ENCODE measurements at places on chromosomes 4 and X.

DNA sequence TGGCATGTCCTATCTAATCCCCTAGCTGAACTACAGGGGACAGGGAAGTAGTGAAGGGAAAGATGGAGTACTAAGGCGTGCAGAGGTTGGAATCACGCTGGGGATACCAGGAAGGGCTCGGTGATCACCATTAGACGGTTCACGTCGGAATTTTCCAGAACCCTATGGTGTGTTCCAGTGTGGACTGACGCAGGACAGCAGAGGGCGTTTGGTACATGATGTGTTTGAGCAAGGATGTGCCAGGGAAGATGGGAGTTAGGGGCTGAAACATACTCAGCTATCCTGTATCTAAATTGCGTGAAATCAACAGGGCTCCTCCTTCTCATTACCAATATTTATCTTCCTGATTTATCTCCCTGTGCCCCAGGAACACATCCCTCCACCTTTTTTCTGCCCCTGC is 33.7 kb downstream of the PRPS2 start:
- no peak for DNase-seq

DNA sequence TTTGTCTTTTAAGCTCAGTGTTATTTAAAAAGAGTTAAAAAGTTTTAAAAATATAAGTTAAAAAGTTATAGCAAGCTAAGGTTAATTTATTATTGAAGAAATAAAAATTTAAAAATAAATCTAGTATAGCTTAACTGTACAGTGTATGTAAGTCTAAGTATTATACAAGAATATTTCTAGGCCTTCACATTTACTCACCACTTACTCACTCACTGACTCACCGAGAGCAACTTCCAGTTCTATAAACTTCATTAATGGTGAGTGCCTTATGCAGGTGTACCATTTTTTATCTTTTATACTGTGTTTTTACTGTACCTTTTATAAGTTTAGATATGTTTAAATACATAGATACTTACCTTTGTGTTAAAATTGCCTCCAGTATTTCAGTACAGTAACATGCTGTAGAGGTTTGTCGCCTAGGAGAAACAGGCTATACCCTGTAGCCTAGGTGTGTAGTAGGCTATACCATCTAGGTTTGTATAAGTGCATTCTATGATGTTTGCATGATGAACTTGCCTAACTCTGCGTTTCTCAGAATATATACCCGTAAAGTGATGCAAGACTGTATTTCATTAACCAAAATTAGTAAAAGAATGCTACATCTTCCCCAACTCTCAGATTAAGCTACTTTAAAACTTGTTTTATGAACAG is 202.9 kb downstream of the CFAP299 start:
- no peak for DNase-seq

- no peak for DNase-seq
These were observed 107.7 kb upstream of the ADRA2C start for GRCh38 chr4:3658530-3658913.

DNA sequence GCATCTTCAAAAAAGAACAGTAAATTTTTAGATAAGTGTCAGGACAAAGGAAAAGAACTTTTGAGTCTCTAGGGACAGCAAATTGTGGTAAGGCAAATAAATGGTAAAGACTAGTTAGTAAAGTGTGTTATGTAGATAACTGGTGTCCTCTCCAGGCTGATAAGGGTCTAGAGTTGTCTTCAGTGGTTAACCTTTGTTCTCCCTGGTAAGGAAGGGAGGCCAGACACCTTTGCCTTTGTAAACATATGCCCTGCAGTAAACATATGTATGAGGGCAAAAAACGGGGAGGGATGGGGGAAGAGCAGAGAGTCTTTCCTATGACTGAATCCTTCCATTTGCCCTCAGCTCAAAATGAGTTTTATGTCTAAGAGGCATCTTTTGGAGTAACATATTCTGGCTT is 384.6 kb downstream of the HNRNPD start:
- no peak for DNase-seq

- DNase-seq = no peak
These were observed 95.4 kb upstream of the FRG1 start for GRCh38 chr4:189845145-189845846.

DNA sequence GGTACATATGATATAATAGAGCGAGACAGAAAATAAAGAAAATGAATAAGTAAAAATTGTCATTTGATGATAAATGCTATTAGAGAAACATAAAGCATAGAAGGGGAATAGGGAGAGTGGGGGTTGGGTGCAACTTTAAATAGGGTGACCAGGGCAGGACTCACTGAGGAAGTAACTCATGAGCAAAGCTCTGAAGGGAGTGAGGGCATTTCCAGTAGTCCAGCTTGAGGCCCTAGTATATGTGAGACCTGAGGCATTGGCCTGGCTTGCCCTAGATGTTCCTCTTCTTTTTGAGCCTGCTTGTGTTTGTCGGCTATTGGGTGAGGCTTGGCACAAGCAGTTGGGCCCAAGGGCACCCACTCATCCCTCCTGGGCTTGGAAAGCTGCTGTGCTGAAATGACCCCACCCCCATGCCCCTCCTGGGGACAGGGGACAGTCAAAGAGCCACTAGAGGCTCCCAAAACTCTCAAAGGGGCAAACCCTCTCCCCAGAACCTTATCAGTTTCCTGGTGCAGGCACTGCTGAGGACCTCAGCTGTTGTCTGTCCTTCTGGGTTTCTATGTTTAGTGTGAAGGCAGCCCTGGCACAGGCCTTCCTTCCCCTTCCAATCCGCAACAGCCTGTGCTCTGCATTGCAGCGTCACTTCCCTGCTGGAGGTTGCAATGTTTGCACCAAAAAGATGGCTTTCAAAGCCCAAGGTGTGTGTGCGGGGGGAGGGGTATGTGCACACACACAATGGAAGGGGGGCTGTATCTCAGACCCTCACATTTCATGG is 40.1 kb downstream of the APLN start:
- DNase-seq = no peak

DNA sequence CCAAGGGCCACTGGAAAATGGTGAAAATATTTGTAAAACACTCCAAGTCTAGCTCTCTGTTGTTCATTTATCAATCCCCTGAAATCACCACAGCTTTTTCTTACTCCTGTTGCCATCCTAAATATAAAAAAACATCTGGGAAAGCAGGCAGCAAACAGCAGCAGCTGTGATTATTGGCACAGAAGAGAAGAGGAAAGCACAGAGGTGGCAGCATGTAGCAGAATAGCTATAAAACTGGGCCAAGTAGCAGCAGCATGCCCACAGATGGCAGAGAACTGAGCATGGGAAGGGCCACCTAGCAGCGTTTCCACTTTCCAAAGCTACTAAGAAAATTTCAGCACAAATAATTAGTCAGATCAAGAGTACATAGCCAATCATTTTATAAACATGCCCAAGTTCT is 307.2 kb downstream of the SLC7A11 start:
- no peak for DNase-seq

GRCh38 chrX:7582191-7582590 is 260.8 kb upstream of the VCX start:
- no peak for DNase-seq

DNA sequence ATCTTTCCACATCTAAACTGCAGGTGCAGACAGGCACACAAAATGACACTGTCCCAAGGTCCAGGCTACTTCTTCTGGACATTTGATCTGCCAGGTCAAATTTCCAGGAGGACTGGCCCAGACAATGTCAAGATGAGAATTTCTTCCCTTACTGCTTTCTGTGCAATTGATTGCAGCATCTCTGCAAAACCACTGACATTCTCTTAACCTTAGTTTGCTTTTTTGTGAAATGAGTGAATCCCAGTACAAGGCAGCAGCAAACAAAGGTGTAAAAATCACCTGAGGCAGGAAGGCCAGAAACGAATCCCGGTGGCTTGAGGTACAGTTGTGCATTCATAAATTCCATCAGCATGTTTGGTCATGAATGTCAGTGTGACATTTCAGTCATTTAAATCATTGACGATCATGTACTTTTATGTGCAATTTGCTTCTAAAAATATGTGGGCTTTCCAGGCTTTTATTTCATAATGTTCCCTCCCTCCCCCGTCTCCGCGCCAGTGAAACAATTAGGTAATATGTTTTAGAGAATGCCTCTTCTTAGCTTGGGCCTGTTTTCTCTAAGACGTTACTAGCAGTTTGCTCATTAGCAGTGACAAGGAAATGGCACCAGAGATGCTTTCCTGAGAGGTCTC is 39.1 kb downstream of the NHS start:
- no peak for DNase-seq
